ENCODE measurements at places on chromosomes 16 and 17.
A peak's percentile ranks its signal among the peaks of the same experiment; 100 is the strongest.

DNA sequence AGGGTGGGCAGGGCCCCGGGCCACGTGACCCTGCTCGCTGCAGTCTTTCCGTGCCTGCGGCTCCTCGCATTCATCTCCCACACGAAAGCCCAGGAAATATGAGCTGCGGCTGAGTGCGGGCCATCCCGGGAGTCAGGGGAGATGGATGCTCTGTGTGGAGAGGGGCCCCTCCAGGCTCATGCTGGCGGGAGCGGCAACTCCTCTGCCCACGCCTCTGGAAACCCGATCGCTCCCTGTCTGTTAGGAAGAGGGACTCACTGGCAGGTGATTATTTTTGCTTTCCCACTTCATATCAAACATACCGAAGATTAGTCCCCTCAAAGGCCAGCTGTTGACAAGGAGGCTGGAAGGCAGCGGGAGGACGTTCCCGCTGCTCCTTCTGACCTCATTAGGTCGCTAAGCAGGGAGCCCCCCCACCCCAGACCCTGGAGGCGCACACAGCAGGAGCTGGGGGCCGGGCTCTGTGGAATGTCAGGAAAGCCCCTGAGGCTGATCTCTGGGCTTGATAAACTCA lies 228.5 kb downstream of the FOXL1 start:
- H3K36me3 ChIP-seq: no peaks in the 10 kb centered on the region
- H3K27me3 ChIP-seq: peaks cover 86% of the 10 kb centered on the region
- no peak for DNase-seq
- H3K27ac ChIP-seq: peak overlapping the region; percentile 29

DNA sequence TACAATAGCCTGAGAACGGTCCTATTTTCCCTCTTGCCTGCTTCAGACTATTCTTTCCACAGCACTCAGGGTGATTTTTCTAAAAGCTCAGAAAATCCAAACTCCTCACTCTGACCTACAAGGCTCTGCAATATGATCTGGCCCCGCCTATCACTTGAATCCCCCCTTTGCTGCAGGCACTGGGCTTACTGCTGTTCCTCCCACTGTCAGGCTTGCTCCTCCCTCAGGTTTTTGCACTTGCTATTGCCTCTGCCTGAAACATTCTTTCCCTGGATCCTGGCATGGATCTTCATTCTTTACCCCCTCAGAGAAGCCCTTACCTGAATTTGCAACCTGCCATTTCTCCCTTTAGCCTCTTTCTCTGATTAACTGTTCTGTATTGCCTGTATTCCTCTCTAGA lies 52.3 kb downstream of the RPGRIP1L start:
- H3K27me3 ChIP-seq: no peaks in the 10 kb centered on the region
- H3K4me3 ChIP-seq: no peak overlapping the region
- peak overlapping the region; percentile 80 for H3K27ac ChIP-seq
- DNase-seq: no peak
- peaks cover 11% of the 10 kb centered on the region for H3K36me3 ChIP-seq

DNA sequence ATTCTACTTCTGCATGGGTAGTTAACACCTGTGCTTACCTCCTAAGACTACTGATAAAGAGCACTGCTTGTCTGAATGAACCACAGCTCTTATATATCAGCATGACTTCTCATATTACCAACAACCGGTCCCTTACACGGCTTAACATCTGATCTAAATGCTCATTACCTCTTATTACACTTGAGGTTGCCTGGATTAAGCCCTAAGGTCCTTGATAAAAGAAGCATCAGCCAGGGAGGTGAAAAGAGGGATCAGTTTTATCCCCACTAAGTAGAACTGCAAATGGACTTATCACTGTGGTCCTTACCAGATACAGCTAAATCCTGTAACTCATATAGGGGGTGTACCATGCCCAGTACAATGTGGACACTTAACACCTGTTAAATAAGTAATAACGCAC lies 8.2 kb upstream of the RSKR start:
- no peak for DNase-seq
- H3K36me3 ChIP-seq: peaks cover 36% of the 10 kb centered on the region
- no peak overlapping the region for H3K27ac ChIP-seq
- no peaks in the 10 kb centered on the region for H3K4me1 ChIP-seq
- no peak overlapping the region for H3K4me3 ChIP-seq

GRCh38 chr17:45640141-45640850 lies 143.8 kb upstream of the CRHR1 start:
- H3K27ac ChIP-seq: no peak overlapping the region
- H3K4me1 ChIP-seq: no peaks in the 10 kb centered on the region
- H3K36me3 ChIP-seq: peaks cover 16% of the 10 kb centered on the region

DNA sequence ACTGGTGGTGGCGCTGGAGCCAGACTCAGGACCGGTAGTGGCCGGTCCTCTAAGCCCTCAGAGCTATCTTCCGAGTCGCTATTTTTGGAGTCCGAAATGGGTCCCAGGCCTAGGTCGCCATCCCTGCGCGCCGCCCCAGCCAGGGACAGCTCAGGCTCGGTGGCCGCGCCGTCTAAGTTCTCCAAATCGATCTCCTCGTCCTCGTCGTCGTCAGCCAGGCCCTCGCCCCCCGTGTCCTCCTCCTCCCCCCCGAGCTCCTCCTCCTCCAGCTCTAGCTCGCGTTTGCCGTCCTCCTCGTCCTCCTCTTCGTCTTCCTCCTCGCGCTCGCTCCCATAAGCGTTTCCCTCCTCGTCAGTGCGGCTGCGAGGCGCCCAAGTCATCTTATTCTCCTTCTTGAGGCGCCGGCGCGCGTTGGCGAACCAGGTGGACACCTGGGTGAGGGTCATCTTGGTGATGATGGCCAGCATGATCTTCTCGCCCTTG lies 1.6 kb downstream of the IRX3 start:
- no peaks in the 10 kb centered on the region for H3K36me3 ChIP-seq
- DNase-seq: peak; percentile 14
- H3K4me1 ChIP-seq: peaks cover 19% of the 10 kb centered on the region

DNA sequence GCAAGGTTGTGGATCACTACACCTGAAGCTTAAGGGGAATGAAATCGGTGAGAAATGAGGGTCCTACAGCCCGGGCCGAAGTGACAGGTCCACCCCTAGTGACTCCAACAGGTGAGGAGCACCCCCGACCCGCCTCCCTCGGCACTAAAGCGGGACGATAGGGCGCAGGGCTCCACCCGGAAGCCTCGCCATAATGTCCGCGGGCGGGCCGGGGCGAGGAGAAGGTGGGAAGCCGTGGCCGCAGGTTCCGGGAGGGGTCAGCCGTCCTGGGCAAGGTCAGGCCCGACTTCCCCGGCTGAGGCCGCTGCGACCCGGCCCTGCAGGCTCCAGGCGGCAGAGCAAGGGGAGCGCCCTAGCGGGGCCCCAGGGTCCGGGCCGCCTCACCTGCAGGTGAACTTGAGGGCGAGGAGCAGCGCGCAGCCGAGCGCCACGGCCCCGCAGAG lies 543 bp downstream of the TXNDC11 start:
- peak overlapping the region; percentile 98 for H3K27ac ChIP-seq
- H3K4me3 ChIP-seq: peak overlapping the region; percentile 92
- no peaks in the 10 kb centered on the region for H3K27me3 ChIP-seq
- no peak for DNase-seq

GRCh38 chr17:27294689-27295630 lies 1.0 kb downstream of the WSB1 start:
- peaks cover 35% of the 10 kb centered on the region for H3K4me1 ChIP-seq
- H3K27me3 ChIP-seq: no peaks in the 10 kb centered on the region
- H3K27ac ChIP-seq: peak overlapping the region; percentile 100
- no peak for DNase-seq

DNA sequence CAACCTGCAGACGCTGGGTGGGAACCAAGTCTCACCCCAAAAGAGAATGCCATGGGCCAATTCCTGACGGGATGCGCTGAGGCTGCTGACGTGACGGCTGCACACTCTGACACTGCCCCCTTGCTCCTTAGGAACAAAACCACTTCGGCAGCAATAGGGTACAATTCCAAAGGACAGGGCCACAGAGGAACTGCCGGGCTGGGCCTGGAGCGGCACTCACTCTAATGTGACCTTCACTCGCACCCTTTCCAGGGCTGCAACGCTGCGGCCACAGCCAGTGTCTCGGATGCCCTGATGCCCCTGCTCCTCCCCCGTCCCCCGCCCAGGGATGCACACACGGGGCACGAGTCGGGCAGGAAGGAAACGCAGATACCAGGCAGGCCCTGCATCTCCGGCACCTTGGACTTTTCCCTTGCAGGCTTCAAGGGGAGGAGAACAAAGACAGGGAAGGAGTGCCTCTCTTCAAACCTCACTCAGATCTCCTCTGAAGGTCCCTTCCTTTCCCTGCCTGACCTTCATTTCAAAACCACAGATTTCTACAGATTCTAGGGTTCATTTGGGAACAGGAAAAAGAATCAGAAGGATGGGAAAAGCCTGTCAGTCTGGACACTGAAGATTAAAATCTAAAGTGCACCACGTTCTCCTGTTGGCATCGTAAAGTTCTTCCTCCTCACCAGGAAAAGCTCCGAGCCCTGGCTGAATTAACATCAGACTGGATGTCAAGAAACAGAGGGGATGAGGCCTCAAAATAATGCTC lies 2.3 kb downstream of the PITPNA start:
- DNase-seq: no peak
- H3K36me3 ChIP-seq: no peaks in the 10 kb centered on the region

DNA sequence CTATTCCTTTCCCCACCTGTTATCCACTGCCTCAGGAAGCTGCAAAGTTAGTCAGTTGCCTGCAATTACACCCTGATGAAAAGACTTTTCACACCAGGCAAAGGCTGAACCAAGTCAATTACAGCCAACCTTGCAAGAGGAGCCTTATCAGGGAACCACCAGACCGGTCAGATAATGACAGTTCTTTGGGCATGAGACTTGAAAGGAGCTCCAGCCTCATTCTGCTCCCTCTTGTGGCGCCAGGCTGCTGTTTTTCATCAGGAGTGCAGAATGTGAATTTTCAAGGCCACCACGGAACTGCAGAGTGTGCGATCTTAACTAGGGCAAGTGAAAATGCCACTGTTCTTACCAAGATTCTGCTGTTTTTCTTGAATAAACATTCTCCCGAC lies 22.5 kb downstream of the DNAI2 start:
- H3K27ac ChIP-seq: peak overlapping the region; percentile 33
- H3K27me3 ChIP-seq: peaks cover 15% of the 10 kb centered on the region
- H3K4me1 ChIP-seq: peaks cover 9% of the 10 kb centered on the region
- H3K4me3 ChIP-seq: no peak overlapping the region
- peak; percentile 28 for DNase-seq
- no peaks in the 10 kb centered on the region for H3K36me3 ChIP-seq

DNA sequence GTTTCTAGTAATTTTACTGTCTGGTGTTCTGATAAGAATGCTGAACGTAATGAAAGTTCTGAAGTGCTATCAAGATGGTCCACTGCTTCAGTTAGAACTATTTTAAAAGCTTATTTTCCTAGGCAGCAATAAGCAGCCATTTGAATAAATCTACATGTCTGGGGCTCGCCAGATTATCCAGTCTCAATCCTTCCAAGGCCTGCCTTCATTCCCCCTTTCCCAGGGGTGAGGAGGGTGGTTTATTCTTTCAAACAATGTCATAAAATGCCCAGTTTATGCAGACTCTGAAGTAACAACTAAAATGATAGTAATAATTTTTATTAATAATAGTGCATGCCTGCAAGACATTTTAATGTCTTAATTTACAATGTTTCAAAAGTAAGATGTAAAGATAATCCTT lies 2.4 kb downstream of the CDH11 start:
- H3K27me3 ChIP-seq: peaks cover 57% of the 10 kb centered on the region
- no peak overlapping the region for H3K4me3 ChIP-seq
- H3K27ac ChIP-seq: no peak overlapping the region
- no peak for DNase-seq

DNA sequence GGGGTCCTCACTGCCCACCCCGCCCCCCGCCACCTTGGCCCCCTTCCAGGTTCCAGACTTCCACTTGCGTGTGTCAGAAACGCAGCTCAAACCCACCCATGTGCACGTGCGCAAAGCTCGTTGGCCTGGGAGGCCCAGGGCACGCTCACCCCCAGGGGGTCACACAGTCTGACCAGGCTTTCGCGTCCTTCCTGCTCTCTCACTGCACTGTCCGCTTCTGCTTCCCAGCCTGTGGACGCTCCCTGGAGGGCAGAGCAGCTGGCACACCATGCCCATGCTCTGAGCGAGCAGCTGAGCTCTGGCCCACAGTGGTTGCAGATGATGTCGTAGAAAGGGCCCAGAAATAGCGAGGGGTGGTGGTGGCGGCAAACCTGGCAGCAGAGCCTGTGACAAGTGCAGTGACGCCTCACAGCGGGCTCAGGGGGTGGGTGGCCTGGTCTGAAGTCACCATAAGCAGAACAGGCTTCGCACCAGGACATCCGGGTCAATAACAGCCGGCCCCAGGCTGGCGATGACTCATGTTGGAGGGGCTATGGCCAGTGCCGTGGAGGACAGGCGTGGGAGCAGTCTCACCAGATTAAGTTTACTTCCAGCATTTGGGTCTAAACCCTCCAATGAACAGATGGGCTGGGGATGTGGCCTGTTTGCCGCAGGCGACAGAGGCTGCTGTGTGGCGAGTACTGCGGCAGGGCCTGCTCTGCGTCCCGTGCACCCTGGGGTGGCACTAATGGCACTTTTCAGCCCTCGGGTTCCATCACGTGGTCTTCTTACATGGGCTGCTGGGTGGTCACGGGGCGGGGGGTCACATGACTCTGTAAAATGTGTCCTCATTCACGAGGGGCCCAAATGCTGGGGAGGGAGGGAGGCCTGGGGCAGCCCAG lies 49.0 kb downstream of the NT5M start:
- H3K27me3 ChIP-seq: peaks cover 6% of the 10 kb centered on the region
- H3K27ac ChIP-seq: no peak overlapping the region
- no peak overlapping the region for H3K4me3 ChIP-seq
- no peaks in the 10 kb centered on the region for H3K36me3 ChIP-seq

- peaks cover 9% of the 10 kb centered on the region for H3K36me3 ChIP-seq
- DNase-seq: no peak
- H3K27ac ChIP-seq: no peak overlapping the region
- H3K4me3 ChIP-seq: no peak overlapping the region
- peaks cover 35% of the 10 kb centered on the region for H3K4me1 ChIP-seq
These were observed 1.8 kb downstream of the ZACN start for GRCh38 chr17:76080768-76081287.

DNA sequence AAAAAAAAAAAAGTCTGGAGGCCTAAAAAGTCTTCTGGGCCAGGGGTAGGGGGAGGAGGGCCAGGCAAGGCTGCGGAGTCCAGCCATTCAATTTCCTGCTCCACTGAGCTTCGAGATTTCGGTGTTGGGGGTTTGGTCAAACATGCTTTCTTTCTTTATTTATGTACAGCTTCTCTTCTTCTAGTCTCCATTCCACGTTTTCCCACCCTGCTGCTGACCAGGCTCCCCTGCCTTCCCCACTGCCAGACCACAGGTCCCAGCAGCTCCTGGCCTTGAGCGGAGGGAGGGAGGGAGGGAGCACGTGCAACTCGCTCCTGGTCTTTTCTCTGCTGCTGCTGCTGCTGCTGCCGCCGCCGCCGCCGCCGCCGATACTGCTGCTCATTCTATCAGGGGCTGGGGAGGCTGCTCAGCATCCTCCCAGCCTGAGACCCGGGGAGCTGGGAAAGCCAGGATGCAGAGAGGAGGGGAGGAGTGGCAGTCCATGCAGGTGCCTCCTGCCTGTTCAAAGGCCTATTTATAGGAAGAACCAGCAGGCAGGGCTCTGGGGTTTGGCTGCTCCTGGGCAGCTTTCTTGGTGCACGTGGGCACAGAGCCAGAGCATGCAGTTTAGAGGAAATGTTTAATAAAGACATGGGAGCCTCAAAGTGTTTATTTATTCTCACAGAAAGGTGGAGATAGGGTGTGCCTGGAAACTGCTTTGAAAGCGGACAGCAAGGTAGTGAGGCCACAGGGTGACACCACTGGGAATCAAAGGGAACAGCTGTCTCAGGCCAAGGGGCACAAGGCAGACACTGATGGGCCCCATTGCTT lies 23.4 kb upstream of the ZFHX3 start:
- H3K27me3 ChIP-seq: peaks cover 51% of the 10 kb centered on the region
- no peaks in the 10 kb centered on the region for H3K36me3 ChIP-seq
- H3K4me3 ChIP-seq: peak overlapping the region; percentile 63
- peak overlapping the region; percentile 97 for H3K27ac ChIP-seq
- peak; percentile 30 for DNase-seq
- H3K4me1 ChIP-seq: peaks cover 18% of the 10 kb centered on the region
